ENCODE measurements at places on chromosomes 13 and 19. TPM values are rescaled to one million over a fixed set of nuclear protein-coding genes. Genes with fewer than 3 reads are reported as not detected.

The GPR183 gene
- 7.6 TPM for total RNA-seq

The RDH8 gene
- not detected for total RNA-seq

The THSD8 gene
- not detected for total RNA-seq

The CASP14 gene
- 0.27 TPM for total RNA-seq

The DPF1 gene
- total RNA-seq: 7.5 TPM

The CEACAM20 gene
- total RNA-seq: not detected

The RGS9BP gene
- total RNA-seq: 7.4 TPM

The LGALS4 gene
- 0.55 TPM for total RNA-seq

The TSKS gene
- total RNA-seq: 0.22 TPM

The OVOL3 gene
- total RNA-seq: not detected

The SHISA2 gene
- 41.9 TPM for total RNA-seq

The TUBA3C gene
- total RNA-seq: not detected

The ACER1 gene
- total RNA-seq: not detected

The SIGLEC10 gene
- 0.77 TPM for total RNA-seq

The ANKLE1 gene
- 0.55 TPM for total RNA-seq

The C2CD4C gene
- 3.8 TPM for total RNA-seq
